ENCODE measurements at places on chromosomes 3 and 15.

DNA sequence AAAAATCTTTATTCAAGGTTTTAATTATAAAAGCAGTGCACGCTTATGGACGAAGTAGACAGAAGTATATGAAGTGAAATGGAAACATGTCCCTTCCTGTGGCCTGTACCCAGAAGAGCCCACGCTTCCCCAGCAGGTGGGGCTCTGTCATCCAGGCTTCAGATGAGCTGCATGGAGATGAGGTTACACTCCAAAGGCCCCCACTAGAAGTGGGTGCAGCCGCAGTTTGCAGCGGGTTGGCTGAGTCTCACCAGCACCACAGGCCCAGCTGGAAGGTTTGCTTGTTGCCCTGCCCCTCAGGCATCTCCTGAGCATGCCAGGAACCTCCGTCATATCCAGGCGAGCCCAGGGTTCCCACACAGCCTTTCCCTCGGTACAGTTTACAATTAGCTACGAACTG is 33.1 kb downstream of the PRR20G start:
- peak; percentile 8 for DNase-seq

DNA sequence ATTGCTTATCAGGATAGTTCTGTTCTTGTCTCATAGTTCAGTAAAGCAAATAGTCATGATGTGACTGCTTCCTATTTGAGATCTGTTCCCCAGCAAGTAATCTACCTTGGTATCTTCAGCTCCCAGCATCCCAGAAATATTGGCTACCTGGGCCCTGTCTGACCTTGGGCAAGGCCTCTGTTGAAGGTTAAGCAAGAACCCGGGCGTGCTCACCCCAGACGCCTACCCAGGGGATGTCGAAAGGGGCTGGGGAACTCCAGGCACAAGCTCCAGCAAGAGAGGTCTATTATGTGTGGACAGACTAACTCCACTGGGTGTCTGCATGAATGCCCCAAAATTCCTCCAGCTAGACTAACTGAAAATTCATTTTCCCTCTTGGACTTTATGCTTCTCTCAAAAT is 37.3 kb upstream of the IGF1R start:
- no peak for DNase-seq

DNA sequence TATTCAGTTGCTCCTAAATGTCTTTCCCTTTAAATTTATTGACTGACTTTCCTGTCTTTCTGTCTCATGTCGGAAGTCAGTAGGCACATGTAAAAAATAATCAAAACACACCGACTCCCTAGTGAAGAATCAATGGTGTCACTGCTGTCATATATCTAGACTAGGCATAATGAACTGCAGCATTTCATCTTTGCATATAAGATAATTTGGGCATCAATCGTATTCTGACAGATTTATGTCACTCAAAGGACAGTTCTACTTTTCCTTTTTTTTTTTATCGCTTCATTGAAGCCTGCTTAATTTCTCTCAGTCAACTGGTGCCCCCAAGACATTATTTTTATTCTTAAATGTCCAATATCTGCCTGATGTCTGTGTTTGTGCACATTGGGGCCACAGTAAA is 206.3 kb downstream of the MEIS2 start:
- DNase-seq: no peak

- no peak for DNase-seq
Observed at GRCh38 chr3:58079773-58080172, 71.6 kb downstream of the FLNB start.

GRCh38 chr15:49721621-49722020 is 100.8 kb downstream of the DTWD1 start:
- no peak for DNase-seq

GRCh38 chr3:28915741-28916500 is 364.9 kb upstream of the RBMS3 start:
- no peak for DNase-seq

DNA sequence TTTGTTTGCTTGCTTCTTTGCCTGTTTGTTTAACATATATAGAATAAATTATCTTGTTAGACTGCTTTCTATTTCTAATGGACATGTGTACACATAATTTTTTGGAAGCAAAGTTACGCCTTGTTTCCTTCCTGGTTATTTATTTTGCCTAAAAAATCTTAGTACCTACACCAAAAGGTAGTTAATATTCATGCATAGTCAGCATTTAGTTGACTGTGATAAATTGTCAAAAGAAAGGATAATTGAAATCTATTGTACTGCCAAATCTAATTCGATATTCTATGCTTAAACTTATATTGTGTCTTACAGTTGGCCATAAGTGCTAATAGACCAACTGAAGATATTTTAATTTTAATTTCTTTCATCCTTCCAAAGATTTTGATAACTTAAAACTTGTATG is 233.9 kb upstream of the ARL6 start:
- no peak for DNase-seq

DNA sequence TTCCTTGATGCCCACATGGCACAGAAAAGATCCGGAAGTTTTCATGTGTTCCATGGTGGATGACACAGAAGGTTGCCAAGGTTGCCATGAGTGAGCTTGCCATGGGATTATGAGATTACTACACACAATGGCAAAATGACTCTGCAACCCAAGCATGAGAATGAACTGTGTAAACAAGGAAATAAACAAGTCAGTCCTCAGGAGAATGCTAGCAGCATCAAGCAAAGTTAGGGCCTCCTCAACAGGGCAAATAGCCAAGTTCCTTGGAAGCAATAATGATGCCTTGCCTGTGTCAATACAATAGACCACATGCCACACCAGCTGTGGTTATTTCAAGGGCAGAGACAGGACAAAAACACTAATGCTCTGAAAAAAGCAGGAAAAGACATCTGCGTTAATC is 41.8 kb downstream of the AQR start:
- no peak for DNase-seq

GRCh38 chr15:34241376-34242330 is 16.8 kb downstream of the EMC4 start:
- DNase-seq: no peak

DNA sequence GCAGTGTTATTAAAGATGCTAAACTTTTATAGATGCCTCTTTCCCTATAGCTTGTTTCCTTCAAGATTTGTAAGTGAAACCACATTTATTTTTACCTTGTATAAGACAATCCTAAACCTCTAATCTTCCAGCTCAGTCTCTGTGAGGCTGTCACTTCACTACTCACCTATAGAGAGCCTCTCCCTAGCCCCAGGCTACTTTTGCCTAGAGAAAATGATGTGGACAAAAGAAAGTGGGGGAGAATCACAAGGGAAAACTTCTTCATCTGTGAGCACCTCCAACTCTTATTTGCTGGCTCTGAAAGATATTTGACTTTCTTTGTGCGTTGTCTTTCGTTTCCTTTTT is 74.9 kb upstream of the SCN5A start:
- no peak for DNase-seq

DNA sequence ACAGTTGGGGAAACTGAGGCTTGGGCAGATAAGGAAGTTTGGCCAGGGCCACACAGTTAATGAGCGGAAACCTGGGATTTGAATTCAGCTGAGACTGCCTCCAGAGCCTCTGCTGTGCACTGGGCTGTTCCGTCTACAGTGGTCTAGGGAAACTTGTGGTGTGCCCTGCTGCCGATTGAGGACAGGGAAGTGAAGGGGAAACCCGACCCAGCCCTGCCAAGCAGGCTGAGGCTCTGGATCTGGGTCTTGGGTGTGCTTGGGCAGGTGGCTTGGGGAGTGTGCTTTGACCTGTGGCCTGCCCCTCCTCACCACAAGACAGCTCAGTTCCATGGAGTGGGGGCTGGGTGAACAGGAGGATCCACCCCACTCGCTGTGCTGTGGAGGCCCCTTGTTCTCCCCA is 17.6 kb downstream of the NISCH start:
- no peak for DNase-seq

- no peak for DNase-seq
Observed at GRCh38 chr15:71752604-71753289, 57.6 kb upstream of the NR2E3 start.

DNA sequence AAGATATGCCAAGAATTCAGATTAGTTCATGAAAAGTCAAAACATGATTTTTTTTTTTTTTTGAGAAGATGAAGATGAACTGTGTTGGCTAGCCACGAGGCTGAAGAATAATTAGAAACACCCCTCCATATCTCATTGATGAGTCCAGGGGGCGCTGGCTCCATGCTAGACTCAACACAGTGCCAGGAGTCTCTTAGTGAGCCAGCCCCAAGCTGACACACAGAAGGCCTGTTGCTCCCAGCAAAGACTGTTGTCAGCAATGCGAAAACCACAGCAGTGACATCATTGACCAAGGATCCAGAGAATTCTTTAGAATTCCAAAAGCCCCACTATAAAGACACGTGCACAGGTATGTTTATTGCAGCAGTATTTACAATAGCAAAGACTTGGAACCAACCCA is 185.2 kb downstream of the ANXA2 start:
- no peak for DNase-seq

Measured in NCI-H187 (cell line).